Left renal cortex interstitium (tissue), 4 donors: ENCODE measurements at places on chromosomes 7 and 10. TPM values are rescaled to one million over a fixed set of nuclear protein-coding genes. Genes with fewer than 3 reads are reported as not detected.

CHCHD2 gene
- 360 TPM for polyA plus RNA-seq

HOXA7 gene
- 33.9 TPM for polyA plus RNA-seq

DNA sequence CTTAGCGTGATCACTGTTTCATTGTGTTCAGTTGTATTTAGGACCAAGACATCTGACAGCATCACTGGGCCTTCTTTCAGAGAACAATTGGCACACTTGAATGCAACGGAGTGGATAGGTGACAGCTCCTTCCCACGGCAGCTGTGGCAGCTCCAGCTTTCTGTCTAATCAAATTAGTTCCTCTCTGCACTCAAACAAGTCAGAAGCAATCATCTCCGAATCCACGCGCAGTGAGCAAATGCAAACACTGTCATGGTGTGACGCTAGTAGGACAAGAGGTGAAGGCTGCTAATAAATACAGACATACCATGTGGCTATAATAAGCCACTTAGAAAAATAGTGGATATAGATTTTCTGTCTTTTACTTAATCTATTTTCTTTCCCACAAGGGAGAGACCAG, 542.4 kb downstream of the ACTR3B start:
- no peak for DNase-seq

GRCh38 chr7:35869810-35870209, 69.0 kb downstream of the SEPTIN7 start:
- no peak for DNase-seq

DNA sequence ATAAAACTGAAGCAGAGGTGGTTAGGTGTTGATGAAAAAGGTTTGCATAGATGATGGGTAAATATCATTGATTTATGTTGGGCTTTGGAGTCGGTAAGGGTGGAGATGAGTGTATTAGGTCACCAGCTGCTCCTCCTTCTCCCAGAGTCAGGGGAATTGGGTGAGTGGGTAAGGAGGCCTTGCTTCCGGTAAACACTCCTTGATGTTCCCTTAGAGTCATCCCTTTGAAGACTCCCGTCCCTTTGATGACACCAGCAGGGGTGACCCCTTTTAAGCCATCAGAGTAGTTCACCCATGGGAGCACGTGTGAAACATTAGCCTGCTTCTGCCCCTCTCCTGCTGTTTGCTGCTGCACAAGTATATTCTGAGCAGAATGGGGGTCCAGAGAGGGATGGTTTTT, 92.2 kb upstream of the DKK1 start:
- no peak for DNase-seq

- DNase-seq = no peak
Measured at GRCh38 chr10:30542001-30542894, 87.3 kb downstream of the LYZL2 start.

DNA sequence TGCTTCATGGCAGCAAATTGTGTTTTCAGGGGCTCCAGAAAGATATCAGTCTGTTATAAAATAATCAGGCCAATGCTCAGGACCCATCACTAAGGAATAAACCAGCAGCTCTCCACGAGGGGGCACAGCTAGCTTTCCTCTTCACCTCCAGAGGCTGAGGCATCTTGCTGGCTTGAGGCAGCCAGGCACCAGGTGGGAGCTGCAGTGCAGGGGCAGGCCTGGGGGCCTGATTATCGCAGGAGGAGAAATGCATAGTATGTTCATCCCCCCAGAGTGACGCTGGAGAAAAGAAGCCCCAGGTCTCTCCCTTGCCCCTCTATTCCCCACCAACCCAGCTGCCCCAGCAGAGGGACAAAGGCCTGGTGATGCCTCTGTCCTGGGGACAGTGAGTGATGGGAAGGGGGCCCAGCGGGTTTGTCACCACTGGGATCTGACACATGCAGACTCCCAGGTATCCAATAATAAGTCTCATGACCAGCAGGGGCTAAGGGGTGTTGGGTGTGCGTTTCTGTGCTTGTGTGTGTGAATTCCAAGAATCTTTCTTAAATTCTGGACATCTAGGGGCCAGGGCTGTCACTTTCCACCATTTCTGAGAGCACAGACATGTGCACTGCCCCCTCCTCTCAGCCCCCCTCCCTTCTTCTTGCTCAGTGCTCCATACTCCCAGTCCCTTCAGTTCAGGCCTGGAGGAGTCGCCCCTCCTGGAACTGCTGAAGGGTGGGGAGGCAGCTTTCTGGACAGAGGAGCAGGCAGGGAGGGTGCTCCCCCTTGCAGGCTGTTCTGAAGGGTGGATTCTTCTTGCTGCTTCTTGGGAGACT, 128.1 kb upstream of the FAM20C start:
- DNase-seq = no peak

- DNase-seq = peak; percentile 70
Measured at GRCh38 chr10:110207805-110208613, 604 bp downstream of the MXI1 start.

DNA sequence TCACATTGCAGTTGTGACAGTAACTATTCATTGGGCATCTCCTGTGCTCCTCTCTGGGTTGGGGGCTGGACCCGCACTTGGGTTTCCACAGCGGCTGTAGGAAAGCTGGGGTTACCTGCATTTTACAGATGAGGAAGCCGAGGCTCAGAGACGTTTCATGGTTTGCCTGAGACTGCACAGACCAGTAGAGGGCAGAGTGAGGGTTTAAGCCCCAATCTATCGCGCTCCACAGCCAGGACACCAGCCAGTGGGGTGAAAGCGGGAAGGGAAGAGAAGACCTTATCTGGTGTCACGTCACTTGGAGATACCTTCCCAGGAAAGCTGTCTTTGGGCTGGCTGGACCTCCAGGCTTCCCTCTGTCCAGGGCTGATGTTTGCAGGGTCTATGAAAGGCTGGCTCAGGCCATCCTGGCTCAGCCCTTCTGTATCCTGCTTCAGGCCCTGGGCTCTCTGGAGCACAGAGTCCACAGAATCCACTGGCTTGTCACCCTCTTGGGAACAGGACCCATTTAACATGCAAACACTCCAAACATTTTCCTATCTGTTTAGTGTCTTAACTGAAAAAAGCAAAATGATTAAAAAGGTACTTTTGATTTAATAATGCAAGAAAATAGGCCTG, 167.7 kb downstream of the EMX2 start:
- no peak for DNase-seq

DNA sequence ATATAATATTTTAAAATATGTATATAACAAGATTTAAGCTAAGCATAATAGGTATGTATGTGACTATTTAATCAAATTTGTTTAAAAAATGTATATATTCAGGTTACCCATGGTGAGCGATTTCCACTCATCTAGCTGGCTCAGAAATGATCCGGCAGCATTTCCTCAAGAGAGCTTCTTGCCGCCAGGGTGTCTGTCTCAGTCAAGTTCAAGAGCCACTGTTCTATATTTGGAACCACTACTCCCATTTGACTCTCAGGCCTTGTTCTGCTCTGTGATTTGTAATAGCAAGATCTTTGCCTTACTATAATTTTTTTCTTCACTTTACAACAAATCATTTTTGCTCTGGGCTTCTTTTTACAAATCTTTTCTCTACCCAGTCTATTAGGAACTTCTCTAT, 48.7 kb upstream of the CNTNAP2 start:
- DNase-seq = no peak

GRCh38 chr10:71203124-71203523, 9.2 kb upstream of the UNC5B start:
- DNase-seq = no peak
